ENCODE measurements at places on chromosomes 5 and 9. TPM values are rescaled to one million over a fixed set of nuclear protein-coding genes. Genes with fewer than 3 reads are reported as not detected.

The ZNF474 gene
- total RNA-seq, result not detected

The FAM169A gene
- 8.6 TPM for total RNA-seq

The LHX6 gene
- not detected for total RNA-seq

The PPP3R2 gene
- total RNA-seq, result not detected

The KIAA1958 gene
- total RNA-seq, result 6.7 TPM

The ANKRD34B gene
- total RNA-seq, result not detected

The DBN1 gene
- 47.9 TPM for total RNA-seq

The ENG gene
- total RNA-seq, result 19.3 TPM

The MRPS30 gene
- 62.9 TPM for total RNA-seq

The NR5A1 gene
- not detected for total RNA-seq

The OMD gene
- not detected for total RNA-seq

Measured in CD8-positive, alpha-beta memory T cell (primary cell).